AG08395 (cell line): ENCODE measurements at places on chromosomes 2 and 18.

DNA sequence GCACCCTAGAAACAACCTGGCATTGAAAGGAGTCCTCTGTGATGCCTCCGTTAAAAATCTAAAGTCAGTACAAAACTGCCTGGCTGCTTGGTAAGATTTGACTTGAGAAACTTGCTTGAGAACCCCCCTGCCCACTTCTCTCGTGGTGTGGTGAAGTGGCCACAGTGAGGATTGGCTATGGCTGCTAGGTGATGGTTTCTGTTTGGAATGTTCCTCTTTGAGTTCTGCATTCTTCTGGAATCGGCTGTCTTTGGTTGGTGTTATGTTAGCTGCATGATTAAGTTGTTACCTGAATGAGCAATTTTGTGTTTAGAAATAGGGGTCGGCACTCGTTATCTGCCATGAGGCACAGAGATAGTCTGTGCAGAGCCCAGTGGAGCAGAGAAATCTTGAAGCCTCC lies 21.7 kb upstream of the SAG start:
- peak; percentile 26 for DNase-seq

GRCh38 chr2:100903534-100904258 lies 83.8 kb downstream of the NPAS2 start:
- DNase-seq = no peak

DNA sequence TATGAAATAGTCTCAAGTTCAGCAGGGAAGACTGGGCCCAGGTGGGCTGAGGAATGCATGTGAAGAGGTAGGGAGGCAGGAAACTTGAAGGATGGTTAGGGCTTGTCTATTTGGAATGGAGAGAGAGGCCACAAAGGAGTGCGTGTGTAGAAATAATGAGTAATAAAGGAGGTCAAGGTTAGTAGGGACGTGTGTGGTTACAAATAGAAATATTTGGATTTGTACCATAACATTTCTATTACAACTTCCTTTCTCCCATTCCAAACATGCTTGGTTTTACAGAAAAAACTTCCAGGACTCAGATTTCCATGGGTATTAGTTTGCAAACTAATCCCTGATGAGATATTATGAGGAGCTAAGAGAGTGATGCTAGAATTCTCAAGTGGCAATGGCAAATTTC lies 280.6 kb downstream of the NCKAP5 start:
- peak; percentile 44 for DNase-seq

- no peak for DNase-seq
These were observed 10.9 kb downstream of the SERPINB5 start for GRCh38 chr18:63487676-63488075.

DNA sequence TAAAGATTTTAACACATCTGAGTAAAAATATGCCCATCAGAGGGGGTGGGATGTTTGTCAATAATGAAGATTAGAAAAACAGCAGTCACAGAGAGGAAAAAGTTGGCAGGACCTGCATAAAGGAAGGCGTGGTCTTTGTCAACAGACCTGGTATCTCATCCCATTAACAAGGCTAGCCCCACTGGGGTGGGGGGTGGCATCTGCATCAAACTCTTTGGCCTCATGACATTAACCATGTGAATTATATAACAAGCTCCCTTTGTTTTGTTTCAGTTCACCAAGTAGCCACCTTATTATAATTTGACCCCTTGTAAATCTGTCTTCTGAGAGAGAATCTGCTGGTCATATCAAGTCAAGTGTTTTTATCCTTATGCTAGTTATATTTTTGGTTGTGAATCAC lies 28.8 kb downstream of the NEMP2 start:
- no peak for DNase-seq

DNA sequence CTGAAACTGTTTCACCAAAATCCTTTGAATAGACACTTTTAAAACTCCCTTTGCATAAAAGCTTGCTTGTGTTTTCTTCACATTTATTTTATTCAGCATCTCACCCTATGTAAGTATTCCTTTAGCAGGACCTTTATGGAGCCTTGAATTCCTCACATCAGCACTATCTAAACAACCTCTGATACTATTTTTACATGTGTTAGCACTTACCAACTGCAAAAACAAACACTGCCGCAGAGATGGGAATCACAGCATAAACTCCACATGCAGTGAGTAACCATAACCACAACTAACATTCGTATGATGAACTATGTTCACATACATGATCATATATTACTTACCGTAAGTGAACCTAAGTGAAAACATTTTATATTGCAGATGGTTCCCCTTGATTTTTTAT lies 15.4 kb downstream of the FBXO15 start:
- no peak for DNase-seq

- no peak for DNase-seq
These were observed 19.1 kb downstream of the REG1A start for GRCh38 chr2:79139423-79139822.

DNA sequence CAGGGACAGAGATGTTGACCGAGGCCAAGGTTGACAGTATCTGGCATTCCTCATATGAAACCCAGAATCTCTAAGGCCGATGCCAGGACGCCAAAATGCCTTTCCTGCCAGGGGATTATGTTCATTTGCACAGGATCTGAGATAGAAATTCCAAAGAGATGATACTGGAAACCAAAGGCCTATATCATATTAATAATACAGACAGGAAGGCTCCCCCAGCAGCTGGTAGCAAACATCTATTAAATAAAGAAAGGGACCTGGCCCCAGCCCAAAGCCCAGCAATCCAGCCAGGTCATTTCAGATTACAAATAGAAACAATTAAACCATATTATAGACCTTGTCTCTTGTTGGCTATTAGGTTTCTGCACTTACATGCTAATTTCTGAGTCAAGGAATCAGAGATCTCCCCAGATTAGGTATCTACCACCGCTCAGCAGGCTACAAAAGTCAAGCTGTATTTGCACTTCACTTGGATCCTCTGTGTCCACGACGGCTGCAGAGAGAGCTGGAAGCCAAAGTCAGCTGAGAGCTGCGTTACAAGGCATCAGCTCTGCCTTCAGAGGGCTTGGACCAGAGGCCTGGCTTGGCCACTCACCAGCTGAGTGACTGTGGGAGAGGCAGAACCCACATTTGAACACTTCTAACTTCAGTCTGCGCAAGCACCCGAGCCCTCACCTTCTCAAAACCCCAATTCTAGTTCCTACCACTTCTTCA lies 269.3 kb upstream of the SIX2 start:
- DNase-seq = no peak

DNA sequence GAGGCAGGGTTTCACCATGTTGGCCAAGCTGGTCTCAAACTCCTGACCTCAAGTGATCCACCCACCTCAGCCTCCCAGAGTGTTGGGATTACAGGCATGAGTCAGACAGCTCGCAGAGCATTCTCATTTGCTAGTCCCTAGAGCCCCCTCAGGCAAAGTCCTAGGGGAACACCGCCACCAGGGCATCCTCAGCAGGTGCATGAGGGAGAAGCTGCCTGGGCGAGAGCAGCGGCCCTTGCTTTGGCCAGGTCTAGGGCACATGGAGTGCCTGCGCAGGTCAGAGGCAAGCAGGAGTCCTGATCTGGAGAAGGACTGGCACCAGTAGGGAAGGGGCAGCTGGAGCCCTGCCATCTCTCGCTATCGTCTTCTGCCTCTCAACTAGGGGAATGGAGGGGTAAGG lies 32.4 kb downstream of the NGEF start:
- DNase-seq = no peak

- no peak for DNase-seq
These were observed 85.8 kb upstream of the TTN start for GRCh38 chr2:178892751-178893625.

GRCh38 chr18:27856820-27857219 lies 320.1 kb downstream of the CDH2 start:
- no peak for DNase-seq

GRCh38 chr2:215452725-215453124 lies 16.9 kb upstream of the FN1 start:
- no peak for DNase-seq

DNA sequence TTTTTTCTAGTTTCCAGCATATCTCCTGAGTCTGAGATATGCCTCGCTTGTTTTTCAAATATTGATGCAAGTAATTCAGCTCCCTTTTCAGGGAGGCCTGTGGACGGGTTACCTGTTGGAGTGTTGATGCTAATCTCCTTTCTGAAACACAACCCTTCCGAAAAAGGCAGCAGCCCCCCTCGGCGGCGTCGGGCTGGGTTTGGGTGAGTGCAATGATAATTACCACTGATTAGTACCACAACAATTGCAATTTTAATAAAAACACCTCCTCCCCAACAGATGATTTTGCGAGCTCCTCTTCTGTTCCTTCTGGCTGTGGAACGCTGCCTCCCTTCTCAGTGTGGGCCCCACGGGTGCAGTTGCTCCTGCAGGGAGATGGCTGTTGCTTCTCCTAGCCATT lies 66.3 kb downstream of the PTGR3 start:
- DNase-seq = no peak

DNA sequence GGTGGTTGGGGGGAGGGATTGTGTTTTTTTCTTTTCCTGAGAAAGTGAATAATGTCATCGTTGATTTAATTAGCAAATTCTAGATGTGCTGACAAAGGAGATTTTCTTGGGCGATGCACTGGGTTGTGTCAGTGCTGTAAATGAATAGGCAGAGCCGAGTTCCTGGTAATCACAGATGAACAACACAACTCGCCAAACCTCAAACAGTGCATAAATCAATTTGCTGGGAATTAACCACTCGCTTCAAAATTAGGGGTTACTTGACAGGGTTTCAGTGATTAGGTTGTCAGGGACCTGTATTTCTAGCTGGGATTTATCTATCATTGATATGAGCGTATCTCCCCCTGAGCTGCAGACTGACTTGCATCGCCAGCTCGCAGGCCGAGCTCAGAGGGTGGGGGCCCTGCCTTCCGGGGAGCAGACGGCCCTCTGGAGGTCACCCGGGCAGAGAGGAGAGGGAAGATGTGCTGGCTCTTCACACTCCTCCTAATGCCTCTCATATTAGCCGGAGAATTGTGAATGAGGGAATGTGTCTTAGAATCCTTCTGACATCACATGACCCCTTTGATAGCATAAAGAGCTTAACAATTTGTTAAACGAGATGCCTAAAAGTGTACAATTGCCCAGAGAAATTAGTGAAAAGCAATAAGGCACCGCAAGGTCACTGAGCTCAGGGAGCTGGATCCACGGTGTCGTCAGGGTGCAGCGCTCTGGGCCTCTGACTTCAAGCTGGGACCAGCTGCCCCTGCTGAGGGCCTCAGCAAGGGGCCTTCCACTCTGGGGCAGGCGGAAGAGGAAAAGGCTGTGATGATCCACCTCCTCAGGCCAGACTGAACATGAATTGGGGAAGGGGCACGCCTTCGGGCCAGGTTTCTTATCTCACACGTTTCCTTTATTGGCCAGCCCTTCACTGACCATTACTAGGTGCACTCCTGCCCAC lies 48.9 kb downstream of the SMIM21 start:
- no peak for DNase-seq

- DNase-seq = peak; percentile 18
These were observed 194.0 kb downstream of the VWC2L start for GRCh38 chr2:214604861-214605260.

GRCh38 chr18:65522907-65523306 lies 227.9 kb upstream of the CDH7 start:
- no peak for DNase-seq

- no peak for DNase-seq
These were observed 100.9 kb downstream of the ARL4C start for GRCh38 chr2:234395891-234396420.

DNA sequence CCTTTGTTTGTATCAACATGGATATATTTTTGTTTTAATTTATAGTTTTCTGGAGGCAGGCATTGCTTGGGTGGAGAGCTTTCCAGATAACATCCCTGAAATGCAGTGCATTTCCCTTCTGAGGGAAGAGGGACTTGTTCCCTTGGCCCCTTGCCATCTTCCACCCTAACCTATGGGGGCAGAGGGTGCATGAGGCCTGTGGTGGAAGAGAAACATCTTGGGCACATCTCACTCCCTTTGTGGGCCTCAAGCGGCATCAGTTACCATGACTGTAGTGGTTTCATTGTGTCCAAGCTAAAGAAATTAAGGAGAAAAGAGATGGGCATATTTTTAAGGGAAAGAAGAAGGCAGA lies 5.3 kb upstream of the RPL37A start:
- DNase-seq = no peak

DNA sequence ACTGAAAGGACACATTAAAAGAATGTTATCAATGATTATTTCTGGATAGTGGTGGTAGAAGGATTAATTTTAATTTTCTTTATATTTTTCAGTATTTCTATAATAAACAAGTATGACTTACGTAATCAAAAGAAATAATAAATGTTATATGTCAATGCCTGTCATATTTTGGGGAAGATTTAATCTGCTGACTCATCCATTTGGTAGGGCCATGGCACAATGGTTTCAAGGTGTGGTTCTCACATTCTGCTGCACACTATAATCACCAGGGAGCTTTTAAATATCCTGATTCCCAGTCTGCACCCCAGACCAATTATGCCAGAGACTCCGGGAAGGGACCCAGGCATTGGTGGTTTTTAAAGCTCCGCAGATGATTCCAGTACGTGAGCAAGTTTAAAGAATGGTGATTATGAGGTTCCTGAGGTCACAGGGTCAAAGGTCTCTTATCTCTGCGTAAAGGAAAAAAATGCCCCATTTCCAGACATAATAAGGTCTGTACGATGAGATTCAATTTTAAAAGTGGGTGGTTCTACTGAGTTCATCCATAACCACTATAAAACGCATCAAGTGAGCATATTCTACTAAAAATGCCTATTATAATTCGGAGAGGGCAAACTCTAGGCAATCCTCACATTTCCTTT lies 27.2 kb downstream of the WIPF1 start:
- DNase-seq = no peak

DNA sequence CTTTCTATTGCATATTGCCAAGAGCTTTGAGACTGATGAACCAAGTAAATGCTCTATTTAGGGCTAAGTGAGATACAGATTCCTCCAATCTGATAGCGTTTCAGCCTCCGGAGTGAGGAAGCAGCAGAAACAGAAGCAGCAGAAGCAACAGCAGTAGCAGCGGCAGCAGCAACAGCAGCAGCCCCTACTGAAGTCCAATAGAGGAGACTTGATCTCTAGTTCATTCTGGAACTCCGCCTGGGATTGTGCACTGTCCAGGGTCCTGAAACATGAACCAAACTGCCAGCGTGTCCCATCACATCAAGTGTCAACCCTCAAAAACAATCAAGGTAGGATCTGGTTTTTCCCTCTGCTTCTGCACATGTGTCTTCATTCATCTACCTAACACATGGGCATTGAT lies at the start of gene DPP10:
Gene DPP10, plus strand, starts transcription at position 132 of the 400 bp plus-strand sequence.
- DNase-seq = no peak

DNA sequence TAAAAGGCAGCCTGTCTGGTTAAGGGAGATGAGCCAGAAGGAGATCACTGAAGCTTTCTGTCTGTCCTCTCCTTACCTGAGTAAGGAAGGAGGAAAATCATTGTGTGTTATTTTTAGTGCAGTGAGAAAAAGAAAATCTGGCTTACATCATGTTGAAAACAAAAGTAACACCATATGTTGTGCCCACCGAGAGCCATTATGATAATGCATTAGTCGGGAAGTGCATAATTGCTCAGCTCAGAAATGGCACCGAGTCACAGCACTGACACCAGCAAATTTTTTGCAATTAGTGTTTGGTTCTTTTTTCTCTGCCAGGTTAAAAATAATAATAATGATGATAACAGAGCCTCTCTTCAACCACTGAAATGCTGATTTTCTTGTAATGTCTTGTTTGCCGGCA lies 46.6 kb downstream of the HNMT start:
- no peak for DNase-seq
